ENCODE measurements at places on chromosomes 5 and 9. TPM values are rescaled to one million over a fixed set of nuclear protein-coding genes. Genes with fewer than 3 reads are reported as not detected.

The PCDHB9 gene
- total RNA-seq: 1.1 TPM

The PCDHGA9 gene
- 4.3 TPM for total RNA-seq

DNA sequence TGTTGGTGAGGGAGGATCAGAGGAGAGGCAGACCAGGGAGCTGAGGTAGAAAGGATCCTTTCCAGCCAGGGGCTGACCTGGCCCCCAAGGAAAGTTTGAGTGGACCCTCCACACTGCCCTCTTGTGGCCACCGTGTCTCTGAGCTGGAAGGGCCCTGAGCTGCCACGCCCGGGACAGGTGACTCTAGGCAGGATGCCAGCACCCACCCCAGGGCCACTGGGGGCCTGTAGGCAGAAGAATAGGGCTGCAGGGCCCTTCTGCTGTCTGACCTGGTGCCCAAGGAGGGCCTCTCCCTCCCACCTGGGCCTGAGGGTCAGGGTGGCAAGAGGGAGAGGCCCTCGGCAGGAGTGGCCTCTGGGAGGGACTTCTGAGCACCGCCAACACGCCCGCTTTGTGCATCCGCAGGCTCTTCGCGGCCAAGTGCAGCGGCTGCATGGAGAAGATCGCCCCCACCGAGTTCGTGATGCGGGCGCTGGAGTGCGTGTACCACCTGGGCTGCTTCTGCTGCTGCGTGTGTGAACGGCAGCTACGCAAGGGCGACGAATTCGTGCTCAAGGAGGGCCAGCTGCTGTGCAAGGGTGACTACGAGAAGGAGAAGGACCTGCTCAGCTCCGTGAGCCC, 76.8 kb downstream of the LMX1B start:
- no peak for DNase-seq

GRCh38 chr5:175059687-175060211, 335.4 kb downstream of the MSX2 start:
- peak; percentile 75 for DNase-seq

- DNase-seq: peak; percentile 32
These were observed 33.0 kb downstream of the SNX30 start for GRCh38 chr9:112783551-112783954.
